ENCODE measurements at places on chromosomes 11 and 22. TPM values are rescaled to one million over a fixed set of nuclear protein-coding genes. Genes with fewer than 3 reads are reported as not detected.

DNA sequence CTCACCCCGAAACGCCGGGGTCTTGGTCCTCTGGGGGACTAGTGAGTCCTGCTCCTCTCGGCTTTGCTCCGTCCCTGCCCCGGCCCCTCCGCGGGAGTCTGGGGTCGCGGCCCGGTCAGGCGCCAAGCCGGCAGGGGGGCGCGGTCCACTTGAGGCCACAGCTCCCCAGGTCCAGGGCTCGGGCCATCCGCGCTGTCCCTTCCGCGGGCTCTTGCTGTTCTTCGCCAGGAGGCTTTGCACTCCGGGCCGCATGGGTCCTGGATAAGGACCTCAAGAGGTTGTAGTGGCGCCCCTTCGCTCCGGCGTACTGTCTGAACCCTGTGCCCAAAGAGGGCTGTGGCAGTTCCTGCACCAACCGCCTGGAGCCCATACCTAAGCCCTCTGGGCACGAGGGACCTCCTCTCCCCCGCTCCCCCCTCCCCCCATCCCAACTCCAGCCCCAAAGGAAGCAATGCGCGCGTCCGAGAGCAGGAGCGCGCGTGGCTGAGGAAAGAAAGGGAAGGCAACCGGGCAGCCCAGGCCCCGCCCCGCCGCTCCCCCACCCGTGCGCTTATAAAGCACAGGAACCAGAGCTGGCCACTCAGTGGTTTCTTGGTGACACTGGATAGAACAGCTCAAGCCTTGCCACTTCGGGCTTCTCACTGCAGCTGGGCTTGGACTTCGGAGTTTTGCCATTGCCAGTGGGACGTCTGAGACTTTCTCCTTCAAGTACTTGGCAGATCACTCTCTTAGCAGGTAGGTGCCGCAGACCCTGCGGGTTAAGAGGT is at the start of gene ADM:
Gene ADM, plus strand, starts transcription at position 579 of the 767 bp plus-strand sequence. CDS start 628 bp downstream, outside the sequence.
- DNase-seq, result peak; percentile 95

- DNase-seq, result peak; percentile 38
These were observed 35.8 kb downstream of the TNKS1BP1 start for GRCh38 chr11:57288771-57289579.

DNA sequence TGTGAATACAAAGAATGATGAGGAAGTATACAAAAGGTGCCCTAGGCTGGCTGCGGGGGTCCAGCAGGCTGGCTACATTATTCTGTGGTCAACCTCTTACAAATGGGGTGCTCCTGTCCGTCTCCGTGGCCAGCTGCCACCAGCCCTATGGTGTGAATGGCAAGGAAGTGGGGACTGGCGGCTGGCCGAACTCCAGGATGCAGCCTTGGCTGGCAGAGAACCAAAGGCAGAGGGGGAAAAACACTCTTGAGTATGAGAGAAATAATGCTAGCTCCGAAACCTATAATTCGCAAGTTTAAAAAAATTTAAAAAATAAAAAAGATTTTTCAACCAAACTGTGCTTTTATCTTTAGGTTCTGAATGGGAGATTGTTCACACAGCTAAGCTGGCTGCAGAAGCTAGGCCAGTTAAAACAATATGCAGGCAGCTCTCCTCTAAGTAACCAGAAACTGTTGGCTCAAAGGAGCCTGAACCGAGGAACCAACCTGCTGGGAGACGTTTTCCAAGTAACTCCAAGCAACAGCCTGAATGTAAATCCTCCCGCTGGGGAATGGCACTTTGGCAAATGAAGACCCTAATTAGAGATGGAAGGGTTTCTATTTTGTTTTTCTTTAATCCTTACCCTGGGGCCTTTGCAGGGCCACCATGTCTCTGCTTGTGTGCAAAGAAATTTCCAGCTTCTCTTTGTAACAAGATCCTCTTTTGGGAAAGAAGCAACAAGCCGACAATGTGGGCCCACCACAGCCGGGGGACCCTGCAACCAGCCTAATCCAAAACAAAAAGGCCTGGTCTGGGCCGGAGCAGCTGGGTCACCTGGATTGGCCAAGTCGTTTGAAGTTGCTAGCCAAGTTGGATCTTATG is 50.2 kb downstream of the C22orf31 start:
- no peak for DNase-seq

DNA sequence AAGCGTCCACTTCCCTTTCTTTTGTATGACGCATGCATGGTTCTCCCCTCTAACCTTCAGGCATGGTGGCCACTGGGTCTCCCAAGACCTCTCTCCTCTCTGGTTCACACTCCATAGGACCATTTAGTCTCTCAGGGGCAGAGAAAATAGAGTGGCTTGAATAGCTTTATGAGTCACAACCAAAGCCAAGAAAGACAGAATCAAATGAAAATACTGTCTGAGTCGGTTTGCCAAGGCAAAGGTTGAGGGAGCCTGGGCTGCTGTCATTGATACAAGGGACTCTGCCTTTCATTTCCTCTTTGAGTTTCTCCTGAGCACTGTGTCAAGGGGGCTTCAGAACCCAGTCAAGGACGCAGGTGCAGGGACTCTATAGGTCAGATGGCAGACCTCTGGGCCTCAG is 44.2 kb downstream of the TENM4 start:
- no peak for DNase-seq

GRCh38 chr11:371051-371450 is 1.8 kb downstream of the B4GALNT4 start:
- DNase-seq, result no peak

- peak; percentile 52 for DNase-seq
These were observed 7.6 kb upstream of the CDC42EP1 start for GRCh38 chr22:37552524-37553163.

- DNase-seq, result no peak
These were observed 569.9 kb upstream of the CADM1 start for GRCh38 chr11:116073854-116074837.

- no peak for DNase-seq
These were observed 85.3 kb downstream of the C11orf87 start for GRCh38 chr11:109507331-109507730.

DNA sequence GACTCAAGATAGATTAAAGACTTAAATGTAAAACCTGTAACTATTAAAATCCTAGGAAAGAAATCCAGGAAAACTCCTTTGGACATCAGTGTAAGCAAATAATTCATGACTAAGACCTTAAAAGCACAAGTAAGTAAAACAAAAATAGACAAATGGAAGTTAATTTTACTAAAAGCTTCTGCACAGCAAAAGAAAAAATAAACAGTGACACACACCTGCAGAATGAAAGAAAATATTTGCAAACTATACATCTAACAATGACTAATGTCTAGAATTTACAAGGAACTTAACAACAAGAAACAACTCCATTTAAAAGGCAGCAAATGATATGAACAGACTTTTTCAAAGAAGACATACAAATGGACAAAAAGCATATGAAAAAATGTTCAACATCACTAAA is 359.1 kb downstream of the LUZP2 start:
- no peak for DNase-seq

DNA sequence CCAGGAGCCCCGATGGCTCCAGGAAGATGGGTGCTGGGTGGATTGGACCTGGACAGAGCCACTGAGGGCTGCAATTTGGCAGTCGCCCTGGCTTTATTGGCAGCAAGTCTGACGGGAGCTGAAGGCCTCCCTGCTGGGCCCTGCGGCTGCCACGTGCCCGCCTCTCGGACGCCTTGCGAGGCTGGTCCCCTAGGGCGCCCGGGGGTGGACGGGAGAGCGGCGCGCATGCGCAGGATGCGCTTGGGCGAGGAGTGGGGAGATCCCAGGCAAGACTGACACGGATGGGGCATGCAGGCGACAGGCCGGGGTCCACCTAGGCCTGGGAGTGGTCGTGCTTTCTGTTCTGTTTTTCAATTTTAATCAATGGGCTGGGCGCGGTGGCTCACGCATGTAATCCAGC is 150.0 kb downstream of the ADAMTS15 start:
- DNase-seq, result no peak

GRCh38 chr11:7613394-7613720 is 59.9 kb downstream of the CYB5R2 start:
- no peak for DNase-seq

- DNase-seq, result peak; percentile 38
These were observed 922 bp upstream of the CSNK1E start for GRCh38 chr22:38317995-38318715.

DNA sequence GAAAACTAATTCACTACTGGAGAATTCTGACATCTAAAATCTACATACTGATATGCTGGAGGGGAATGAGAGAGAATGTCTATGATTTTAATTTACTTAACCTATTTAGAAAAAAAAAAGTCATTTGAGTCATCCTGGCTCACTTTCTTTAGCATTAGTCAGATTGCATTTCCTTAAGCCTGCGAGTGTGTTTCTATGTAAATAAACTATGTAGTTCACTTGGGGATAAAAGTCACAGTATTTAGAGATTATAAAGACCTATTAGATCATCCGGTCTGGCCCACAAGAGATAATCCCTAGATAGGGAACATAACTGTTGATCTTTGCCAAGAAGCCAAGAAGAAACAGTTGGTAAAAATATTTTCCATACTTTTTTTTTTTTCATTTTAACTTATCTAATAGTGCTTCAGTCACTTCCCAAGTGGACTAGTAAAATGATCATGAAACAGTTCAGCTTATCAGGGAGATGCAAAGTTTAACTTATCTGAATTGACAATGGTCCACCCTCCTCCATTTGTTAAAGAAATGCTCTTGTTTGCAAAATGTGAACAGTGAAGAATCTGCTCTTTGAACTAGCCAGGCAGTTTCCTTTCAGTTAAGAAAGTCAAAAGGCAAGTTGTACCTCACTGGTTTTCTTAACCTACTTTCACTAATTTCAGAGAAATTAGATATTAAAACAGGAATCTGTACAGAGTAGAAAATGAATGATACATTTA is 21.2 kb upstream of the BLID start:
- DNase-seq, result no peak

GRCh38 chr11:75721852-75722668 is 4.4 kb downstream of the MOGAT2 start:
- no peak for DNase-seq

Gene CHST1
- total RNA-seq, result 275 TPM

Gene FGF3
- total RNA-seq, result not detected

Gene CLDN5
- 108 TPM for total RNA-seq

Gene LRRC32
- total RNA-seq, result 22.0 TPM
